Stimulated activated CD8-positive, alpha-beta memory T cell treated with anti-CD3 and anti-CD28 coated beads, Interleukin-4, amount 100 ng/mL, for 1 hour (primary cell): ENCODE measurements at places on chromosomes 13 and 19.

GRCh38 chr13:77047649-77048343, 20.8 kb upstream of the FBXL3 start:
- DNase-seq, result no peak

GRCh38 chr13:106176117-106176516, 359.3 kb downstream of the EFNB2 start:
- DNase-seq, result no peak

DNA sequence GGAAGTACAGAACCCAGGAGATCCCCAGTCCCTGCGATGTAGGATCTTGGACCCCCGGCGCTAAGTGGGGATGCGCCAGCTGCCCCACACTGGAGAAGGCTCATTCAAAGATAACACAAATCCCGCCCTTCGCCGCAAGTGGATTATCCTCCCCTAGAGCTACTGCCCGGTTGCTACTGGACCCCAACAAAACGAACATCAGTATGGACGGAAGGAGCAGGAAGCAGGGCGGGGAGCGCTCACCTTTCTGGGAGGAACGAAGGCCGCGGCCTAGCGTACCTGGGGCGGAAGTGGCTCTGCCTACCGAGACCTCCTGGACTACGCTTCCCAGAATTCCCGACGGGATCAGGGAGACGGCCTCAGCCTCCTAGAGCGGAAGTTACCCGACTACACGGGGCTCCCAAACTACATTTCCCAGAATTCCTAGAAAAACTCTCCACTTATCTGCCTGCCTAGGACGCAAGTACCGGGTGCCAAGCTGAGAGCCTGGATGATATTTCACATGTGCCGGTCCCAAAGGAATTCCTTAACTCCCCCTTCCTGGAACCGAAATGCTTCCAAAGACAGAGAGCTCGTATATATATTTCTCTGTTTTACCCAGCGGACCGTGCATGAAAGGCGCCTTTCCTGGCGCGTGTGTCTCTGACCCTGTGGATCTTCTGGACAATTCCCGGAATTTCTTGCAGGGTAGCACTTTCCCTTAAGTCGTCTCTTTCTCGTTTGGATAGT, at the start of gene ZNF112:
TSS of gene ZNF112 (minus strand) at position 298 of the 729 bp plus-strand sequence. CDS start 16,141 bp downstream, outside the sequence.
- DNase-seq, result no peak

DNA sequence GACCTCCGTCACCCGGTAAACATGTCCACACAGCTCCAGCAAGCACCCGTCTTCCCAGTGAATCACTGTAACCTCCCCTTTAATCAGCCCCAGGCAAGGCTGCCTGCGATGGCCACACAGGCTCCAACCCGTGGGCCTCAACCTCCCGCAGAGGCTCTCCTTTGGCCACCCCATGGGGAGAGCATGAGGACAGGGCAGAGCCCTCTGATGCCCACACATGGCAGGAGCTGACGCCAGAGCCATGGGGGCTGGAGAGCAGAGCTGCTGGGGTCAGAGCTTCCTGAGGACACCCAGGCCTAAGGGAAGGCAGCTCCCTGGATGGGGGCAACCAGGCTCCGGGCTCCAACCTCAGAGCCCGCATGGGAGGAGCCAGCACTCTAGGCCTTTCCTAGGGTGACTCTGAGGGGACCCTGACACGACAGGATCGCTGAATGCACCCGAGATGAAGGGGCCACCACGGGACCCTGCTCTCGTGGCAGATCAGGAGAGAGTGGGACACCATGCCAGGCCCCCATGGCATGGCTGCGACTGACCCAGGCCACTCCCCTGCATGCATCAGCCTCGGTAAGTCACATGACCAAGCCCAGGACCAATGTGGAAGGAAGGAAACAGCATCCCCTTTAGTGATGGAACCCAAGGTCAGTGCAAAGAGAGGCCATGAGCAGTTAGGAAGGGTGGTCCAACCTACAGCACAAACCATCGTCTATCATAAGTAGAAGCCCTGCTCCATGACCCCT, 9.0 kb upstream of the CEACAM5 start:
- no peak for DNase-seq

DNA sequence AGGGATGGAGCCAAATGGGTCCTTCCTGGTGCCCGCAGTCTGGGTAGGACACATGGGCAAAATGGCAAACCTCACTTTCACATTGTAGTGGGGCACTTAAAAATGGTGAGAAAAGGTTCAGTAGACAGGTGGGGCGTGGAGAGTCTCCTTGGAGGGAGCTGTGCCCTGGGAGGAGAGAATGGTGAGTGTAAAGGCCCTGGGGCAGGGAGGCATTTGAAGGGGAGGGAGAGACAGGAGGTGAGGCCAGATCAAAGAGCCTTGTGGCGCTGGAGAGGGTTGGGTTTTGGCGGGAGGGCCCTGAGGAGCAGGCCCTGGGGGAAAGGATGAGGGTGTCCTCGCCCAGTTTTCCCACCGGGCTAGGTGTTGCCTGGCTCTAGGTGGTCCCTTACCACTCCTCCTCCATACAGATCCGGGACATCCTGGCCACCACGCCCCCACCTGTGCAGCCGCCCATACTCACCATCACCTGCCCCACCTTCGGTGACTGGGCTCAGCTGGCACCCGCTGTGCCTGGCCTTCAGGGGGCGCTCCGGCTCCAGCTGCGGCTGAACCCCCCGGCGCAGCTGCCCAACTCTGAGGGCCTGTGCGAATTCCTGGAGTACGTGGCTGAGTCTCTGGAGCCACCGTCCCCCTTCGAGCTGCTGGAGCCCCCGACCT, 6.3 kb downstream of the MAP1S start:
- DNase-seq, result no peak

DNA sequence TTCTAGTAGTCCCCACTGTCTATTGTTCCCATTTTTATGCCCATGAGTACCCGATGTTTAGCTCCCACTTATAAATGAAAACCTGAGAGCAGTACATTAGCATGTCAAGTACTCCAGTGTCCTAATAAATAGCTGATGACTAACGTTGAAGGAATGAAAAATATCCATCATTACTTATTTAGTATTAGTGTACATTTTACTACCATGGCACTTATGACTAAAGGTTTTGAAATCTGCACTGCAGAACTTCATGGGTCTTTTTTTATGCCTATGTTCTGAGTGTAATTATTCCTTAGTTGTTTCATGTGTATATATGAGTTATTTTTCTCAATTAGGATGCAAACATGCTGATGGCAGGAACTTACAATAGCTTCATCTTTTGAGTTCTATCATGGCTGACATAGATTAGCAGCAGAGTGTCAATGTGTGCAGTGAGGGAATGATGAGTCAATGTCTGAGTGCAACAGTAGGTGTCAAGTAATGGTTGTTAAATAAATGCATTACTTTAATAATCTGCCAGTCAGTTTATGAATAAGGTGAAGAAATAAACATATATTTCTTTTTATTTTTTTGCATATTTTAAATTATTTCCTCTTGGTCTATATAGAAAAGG, 188.4 kb downstream of the ITGBL1 start:
- DNase-seq, result no peak

- no peak for DNase-seq
Measured at GRCh38 chr19:36719687-36720556, 32.5 kb downstream of the ZNF567 start.

- peak; percentile 18 for DNase-seq
Measured at GRCh38 chr19:33416307-33417215, 43.1 kb downstream of the CEBPG start.

- no peak for DNase-seq
Measured at GRCh38 chr19:11657307-11657706, 60.0 kb downstream of the ZNF627 start.

- no peak for DNase-seq
Measured at GRCh38 chr13:51435002-51435578, 17.7 kb downstream of the INTS6 start.

DNA sequence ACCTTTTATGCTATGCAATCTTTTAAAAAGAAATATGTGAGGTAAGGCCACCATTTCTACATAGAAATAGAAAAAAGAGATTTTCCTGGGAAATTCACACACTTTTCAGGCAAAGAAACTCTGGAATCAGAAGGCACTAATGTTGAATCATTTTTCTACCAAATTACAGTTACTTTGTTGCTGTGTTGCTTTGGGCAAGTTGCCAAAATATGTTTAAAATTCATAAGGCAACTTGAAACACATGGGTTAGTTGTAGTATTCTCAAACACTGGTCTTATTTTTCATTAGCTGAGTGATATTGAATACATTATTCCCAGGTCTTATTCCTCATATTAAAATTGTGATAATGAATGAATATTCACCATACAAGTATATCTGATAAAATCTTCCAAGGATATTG, 195.0 kb upstream of the SLITRK1 start:
- DNase-seq, result no peak

GRCh38 chr19:50552540-50552939, 15.7 kb downstream of the LRRC4B start:
- no peak for DNase-seq

DNA sequence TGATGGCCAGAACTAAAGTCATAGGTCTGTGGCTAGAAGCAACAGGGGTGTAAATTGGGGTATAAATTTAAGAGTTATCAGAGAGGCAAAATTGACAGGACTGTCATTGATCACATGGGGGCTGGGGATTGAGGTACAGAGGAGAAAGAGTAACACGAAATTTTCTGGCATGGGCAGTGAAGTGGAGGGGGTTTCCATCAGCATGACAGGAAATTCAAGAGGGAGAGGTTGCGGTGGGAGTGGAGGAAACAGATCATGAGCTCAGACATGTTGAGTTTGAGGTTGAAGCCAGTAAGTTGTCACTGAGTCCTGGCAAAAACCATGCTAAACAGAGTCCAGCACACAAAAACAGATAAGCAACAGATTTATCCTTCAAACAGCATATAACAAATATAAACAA, 192.1 kb upstream of the TSC22D1 start:
- DNase-seq, result no peak

DNA sequence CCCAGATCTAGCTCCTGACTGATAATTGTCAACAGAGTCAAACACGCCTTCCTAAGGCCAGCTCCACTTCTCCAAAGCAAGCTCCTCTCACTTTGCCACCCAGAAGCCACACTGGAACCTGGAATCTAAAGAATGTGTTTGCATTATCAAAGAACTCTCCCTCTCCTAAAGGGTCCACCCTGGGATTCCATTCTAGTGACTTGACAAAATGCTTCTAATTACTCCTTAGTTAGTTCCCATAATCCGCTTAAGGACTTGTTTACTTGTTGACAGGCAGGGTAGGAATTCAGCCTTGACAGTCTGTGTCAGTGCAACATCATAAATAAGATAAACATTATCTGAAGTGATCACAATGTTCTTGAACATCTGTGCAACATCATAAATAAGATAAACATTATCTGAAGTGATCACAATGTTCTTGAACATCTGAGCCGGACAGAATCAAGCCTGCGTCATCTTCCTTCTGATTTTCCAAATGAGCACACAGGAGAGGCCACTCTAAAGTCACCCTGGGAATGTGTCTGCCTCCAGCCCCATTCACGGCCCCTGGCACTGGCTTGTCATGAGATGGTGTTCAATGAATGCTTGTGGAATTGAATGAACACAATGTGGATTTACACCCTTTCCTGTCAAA, 512.1 kb downstream of the IRS2 start:
- DNase-seq, result no peak

DNA sequence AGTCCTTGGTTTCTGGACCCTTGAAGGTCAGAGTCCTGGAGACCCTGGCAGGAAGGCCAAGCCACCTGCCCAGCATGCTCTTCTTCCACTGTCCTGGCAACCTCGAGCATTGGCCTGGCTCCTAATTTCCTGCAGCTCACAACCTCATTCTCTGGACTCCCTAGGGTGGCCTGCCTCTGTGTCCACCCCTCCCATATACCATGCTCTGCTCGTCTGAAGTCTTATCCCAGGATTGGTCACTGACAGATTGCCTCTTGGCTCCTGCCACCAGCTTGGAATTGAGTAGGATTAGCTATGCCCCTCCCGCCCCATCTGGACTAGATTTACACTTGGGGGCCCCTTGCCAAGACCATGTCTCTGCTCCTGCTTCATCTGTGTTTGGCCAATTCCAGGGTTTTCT, 17.1 kb upstream of the WASF3 start:
- DNase-seq, result no peak

GRCh38 chr13:50917572-50917971, 8.0 kb downstream of the RNASEH2B start:
- no peak for DNase-seq

GRCh38 chr13:32428581-32429432, 877 bp upstream of the N4BP2L1 start:
- DNase-seq, result no peak

GRCh38 chr13:103068836-103069235, 2.6 kb upstream of the SLC10A2 start:
- DNase-seq, result no peak

GRCh38 chr19:19460761-19461265, 54.5 kb downstream of the TSSK6 start:
- DNase-seq, result peak; percentile 34

DNA sequence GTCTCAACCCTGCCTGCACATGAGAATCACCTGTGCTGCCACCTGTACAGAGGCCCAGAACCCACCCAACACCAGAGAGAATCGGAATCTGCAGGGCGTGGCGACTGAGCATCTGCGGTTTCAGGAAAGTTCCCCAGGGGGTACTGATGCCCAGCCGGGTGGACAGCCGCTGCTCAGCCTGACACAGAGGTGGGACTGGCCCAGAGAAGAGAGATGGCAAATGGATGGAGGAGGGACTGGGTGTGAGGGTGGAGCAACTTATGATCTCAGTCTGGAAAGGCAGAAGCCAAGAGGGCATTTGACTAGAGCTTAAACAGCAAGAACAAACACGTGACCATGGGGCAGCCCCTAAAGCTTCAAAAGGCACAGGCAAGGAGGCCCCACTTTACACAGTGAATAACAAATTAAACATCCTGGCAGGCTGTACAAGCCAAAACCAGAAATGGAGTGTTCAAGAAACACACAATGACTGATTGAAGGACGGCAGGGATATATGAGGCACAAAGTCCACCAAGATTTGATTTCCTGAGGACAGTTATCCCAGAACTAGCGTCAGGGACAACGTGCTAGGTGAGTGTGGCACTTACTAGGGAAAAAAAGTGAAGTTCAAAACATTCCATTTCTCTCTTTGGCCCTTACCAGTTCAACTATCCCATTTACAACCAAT, 3.1 kb downstream of the RANBP3 start:
- no peak for DNase-seq

DNA sequence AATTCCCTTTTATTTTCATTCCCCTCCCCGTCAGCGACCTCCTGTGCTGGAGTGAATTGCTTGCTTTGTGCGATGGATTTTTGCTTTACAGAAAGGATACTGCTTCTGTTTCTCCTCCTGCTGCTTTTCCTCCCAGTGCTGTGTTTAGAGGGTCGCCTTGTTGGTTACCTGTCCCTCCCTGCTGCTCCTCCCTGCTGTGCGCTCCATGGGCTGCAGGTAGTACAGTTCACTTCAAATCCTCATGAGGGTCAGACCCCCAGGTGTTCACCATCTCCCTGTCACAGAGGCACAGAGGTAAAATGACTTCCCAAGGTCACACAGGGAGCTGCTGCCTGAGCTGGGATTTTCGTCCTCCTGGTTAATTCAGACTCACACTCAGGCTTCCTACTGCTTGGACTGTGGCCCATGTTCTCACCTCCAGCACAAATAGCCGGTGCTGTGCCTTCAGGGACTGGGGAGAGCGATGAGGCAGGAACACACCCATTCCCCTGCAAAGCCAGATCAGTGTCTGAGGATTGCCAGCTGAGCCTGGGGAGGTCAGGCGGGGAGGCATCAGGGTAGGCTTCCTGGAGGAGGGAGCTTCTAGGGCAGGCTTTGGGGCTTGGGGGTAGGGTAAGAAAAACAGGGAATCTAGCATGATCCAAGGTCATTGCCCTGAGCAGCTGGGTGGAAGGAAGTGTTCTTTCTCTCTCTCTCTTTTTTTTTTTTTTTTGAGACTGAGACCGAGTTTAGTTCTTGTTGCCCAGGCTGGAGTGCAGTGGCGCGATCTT, 14.4 kb downstream of the BICRA start:
- DNase-seq, result no peak
